ENCODE measurements at places on chromosomes 2 and 18. TPM values are rescaled to one million over a fixed set of nuclear protein-coding genes. Genes with fewer than 3 reads are reported as not detected.

- DNase-seq, result no peak
These were observed 101.8 kb downstream of the LOXHD1 start for GRCh38 chr18:46555213-46555612.

The COL6A3 gene
- polyA plus RNA-seq, result 15.5 TPM

- no peak for DNase-seq
These were observed 20.9 kb downstream of the NEB start for GRCh38 chr2:151713291-151713903.

The GPR45 gene
- polyA plus RNA-seq, result not detected

- no peak for DNase-seq
These were observed 338.6 kb downstream of the NRXN1 start for GRCh38 chr2:50693285-50693684.

DNA sequence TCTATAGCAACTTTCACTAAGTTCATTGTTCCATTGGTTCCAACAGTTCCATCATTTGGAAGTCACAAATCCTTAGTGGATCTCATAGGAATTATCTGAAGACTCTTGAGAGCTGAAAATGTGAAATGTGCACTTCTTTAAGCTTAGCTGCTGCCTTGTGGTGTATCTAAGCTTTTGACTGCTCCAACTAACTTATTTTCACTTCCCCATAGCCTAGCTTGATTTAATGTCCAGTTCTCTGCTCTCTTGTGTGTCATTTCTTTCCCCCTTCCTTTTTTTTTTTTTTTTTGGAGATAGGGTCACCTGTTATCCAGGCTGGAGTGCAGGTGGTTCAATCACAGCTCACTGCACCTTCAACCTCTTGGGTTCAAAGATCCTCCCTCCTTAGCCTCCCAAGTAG, 34.9 kb upstream of the CD302 start:
- no peak for DNase-seq

The AGXT gene
- 0.11 TPM for polyA plus RNA-seq

The LRRTM1 gene
- 0.01 TPM for polyA plus RNA-seq

DNA sequence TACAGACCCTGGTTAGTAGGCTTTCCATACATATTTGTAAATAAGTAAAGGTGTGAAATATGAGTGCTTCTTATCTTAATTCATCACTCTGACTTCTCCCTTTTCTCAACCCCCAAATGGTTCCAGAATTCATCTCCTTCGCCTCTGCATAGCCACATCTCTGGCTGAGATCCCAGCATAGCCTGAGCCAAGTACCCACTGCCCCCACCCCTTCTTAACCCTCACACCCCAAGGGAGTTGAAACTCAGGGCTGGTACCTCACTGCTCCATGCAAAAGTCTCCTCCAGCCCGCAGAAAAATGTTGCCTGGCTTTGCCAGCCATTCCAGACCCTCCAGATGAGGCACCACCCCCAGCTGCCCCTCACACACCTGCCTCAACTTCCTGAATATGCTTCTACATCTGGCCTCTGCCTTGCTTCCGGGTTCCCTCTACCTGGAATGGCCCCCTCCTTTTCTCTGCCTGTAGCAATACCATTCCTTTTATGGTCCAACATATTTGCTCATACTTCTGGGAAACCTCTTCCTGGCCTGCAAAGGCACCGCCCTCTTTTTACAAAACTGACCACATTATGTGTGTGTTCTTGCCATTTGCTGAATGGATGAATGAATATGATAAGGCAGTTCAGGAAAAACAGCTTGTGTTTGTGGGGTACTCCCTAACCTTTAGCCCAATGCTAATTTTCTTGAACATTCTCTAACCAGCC, 112.8 kb downstream of the CELF4 start:
- DNase-seq, result no peak

DNA sequence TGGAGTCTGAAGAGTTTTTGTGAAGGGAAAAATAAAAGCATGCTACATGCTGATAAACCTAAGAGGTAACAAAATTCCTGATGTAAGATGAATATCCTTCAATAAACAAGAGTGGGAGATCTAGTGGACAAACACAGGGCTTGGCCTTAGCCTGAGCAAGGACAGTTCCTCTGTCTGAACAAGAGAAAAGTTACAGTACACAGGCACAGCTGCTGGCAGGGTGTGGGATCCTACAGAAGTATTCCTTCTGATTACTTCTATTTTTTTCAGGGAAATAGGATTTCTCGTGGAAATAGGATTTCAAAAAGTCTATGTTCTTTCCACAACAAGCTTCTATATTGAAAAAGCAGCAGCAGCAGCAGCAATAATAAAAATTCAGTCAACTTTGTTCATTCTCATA, 54.1 kb downstream of the NBAS start:
- DNase-seq, result no peak

The HOXD1 gene
- 0.17 TPM for polyA plus RNA-seq

The RAPGEF4 gene
- 0.83 TPM for polyA plus RNA-seq

- DNase-seq, result no peak
These were observed 76.0 kb upstream of the SESTD1 start for GRCh38 chr2:179340678-179341077.

The DLGAP1 gene
- polyA plus RNA-seq, result not detected

DNA sequence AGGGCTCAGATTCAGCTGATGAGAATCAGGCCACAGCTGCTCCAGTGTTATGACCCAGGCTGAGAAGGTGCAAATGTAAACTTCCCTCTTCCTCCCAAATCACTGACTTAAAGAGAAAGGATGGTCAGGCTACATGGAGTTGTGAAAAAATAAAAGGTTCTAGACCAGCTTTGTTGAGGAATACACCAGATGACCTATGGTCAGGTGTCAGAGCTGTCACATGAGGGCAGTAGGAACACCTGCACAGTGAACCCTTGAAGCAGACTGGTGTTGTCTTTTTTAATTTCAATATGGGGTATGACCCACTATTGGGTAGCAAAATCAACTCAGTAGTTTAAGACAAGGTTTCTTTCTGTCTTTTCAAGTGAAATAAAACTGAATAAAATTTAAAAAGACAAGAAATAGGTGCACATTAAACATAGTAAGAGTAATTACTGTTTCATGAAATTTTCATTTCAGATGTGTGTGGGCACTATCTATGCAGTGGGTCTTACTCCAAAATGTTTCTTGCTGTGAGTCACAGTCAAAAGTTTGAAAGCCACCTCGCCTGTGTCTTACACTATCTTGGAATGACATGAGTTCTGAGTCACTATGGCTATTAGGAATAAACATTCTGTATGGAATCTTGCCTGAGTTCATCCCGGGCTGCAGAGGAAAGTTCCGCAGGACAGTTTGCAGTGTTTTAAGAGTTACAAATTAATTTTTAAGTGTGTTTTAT, 83.6 kb downstream of the ACVR1 start:
- no peak for DNase-seq

- DNase-seq, result no peak
These were observed 143.4 kb downstream of the NR4A2 start for GRCh38 chr2:156189143-156189542.

DNA sequence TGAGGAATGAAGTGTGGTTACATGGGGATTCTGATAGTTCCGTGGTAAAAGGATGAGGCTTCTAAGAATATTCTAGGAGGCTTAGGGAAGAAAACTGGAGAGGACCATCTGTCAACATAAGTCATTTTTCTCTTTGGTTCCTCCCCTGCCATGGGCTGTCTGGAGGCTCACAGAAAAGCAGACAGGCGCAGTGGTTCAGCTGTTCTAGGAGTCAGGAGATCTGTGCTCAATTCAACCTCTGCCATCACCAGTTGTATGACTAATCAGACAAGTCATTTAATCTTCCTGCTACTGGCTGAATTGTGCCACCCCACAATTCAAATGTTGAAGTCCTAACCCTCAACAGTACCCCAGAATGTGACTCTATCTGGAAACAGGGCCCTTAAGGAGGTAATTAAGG, 36.4 kb downstream of the ADAM17 start:
- no peak for DNase-seq

DNA sequence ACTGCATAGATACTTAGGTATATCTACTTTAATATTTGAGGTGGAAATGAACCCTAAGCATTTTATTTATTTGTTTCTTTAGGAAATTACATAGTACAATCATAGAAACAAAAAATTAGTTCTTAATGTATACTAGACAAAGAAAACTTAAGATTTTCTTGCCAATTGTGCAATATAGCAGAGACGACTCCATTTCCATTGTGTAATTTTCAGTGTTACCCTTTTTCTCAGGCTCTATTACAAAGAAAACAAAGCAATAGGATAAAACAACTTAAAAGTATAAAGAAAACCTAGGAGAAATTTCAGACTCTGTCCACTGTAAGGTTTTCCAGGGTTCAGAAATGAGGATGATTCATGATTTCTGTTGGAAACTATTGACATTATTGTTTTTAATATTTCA, 89.0 kb upstream of the SERTAD2 start:
- DNase-seq, result no peak

GRCh38 chr2:84927275-84927627, 21.8 kb downstream of the TMSB10 start:
- DNase-seq, result no peak

GRCh38 chr2:237648016-237648381, 20.6 kb downstream of the LRRFIP1 start:
- no peak for DNase-seq

Data from psoas muscle (tissue), 8 donors.